ENCODE measurements at places on chromosomes 16 and 17.

DNA sequence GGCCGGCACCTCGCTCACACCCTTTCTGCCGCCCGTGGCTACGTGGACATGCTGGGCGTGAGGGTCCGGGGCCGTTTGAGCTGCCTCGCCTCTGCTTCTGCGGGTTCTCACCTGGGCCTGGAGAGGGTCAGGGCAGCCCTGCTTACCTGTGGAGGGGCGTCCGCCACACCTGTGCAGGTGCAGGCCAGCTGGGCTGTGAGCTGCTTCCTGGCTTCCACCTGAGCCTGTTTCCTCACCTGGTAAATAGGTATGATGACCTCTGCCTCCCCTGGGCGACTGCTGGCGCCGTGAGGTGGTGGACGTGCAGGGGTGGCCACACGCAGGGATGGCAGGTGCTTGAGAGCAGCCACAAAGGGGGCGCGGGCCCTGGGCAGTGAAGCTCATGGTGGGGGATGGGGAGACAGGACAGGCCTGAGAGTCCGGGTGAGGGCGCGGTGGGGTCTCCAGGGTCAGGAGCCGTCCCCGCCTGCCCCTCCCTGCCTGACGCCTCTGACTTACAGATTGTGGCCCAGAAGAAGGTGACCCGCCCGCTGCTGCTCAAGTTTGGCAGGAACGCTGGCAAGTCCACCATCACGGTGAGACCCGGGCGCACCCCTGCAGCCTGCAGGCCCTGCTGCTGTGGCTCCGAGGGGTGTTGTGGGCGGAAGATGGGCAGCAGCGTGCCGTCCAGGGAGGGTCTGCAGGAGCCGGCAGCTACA lies 7.8 kb downstream of the CPNE7 start:
- no peak for DNase-seq

GRCh38 chr16:46885960-46886763 lies 2.0 kb downstream of the GPT2 start:
- peak; percentile 56 for DNase-seq

DNA sequence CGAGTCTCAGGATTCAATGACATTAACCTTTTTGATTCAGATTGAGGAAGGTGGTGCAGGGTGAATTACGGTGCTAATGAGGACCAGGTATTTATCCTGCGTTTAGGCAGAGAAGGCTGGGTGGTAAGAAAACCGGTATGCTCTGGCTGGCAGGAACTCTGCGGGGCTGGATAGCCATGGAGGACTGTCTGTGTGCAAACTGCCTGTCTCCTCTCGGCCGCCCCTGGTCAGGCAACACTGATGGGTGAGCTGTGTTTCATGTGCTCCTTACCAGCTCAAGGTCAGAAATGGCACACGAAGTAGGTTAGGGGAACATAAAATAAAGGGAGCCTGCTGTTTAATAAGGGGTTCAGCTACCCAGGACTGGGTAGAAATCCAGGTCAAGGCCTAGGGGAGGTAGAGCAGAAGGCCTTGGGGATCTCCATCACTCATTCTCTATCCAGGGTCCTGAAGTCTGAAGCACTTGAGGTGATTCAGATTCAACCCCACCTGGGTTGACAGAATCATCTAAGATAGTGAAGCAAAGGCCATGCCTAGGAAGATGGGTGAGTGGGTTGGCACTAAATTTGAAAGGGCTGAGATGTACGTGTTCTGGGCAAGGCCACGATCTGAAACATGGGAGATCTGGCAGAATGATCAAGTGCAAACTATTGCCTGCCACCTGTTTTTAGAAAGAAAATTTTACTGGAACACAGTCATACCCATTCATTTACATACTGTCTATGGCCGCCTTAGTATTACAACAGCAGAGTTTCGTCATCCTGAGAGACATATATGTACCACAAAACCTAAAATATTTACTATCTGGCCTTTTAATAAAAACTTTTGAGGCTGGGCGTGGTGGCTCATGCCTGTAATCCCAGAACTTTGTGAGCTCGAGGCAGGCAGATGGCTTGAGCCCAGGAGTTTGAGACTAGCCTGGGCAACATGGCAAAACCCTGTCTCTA lies 292.5 kb downstream of the XYLT1 start:
- DNase-seq, result no peak

DNA sequence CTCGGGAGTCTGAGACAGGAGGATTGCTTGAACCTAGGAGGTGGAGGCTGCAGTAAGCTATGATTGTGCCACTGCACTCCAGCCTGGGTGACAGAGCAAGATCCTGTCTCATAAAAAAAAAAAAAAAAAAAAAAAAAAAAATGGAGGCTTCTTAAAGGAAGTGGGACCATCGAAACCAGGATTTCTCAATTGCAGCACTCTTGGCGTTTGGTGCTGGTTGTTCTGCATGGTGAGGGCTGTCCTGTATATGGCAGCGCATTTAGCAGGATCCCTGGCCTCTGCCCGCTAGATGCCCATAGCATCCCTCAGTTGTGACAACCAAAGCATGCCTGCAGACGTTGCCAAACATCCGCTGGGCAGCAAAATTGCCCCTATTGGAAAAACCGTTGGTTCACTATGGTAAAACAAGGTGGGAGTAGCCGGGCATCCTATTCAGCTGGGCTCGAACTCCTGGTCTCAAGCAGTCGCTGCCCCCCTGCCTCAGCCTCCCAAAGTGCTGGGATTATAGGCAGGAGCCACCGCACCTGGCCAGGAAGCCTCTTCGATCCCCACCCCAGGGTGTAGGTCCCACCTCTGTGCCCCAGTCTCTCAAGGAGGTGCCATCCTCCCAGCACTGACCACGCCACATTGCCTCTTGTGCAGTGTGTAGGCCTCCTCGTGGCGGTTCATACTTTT lies 6.5 kb upstream of the NPIPB7 start:
- DNase-seq, result no peak

DNA sequence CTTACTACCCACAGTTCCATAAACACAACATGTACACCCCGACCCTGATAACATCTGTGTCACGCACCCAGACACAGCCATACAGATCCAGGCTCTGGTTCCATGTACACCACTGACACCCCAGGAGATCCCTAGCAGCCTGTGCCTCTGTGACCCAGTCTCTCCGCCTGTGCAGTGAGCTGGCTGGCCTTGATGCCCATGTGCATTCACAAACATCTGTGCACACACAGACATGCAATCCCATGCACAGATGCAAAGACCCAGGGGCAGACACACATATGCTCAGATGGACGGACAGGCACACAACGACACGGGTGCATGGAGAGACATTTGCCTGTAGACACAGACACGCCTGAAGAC lies 4.1 kb downstream of the CCDC102A start:
- DNase-seq, result no peak

GRCh38 chr16:8567355-8568230 lies 22.7 kb downstream of the TMEM114 start:
- DNase-seq, result peak; percentile 67

DNA sequence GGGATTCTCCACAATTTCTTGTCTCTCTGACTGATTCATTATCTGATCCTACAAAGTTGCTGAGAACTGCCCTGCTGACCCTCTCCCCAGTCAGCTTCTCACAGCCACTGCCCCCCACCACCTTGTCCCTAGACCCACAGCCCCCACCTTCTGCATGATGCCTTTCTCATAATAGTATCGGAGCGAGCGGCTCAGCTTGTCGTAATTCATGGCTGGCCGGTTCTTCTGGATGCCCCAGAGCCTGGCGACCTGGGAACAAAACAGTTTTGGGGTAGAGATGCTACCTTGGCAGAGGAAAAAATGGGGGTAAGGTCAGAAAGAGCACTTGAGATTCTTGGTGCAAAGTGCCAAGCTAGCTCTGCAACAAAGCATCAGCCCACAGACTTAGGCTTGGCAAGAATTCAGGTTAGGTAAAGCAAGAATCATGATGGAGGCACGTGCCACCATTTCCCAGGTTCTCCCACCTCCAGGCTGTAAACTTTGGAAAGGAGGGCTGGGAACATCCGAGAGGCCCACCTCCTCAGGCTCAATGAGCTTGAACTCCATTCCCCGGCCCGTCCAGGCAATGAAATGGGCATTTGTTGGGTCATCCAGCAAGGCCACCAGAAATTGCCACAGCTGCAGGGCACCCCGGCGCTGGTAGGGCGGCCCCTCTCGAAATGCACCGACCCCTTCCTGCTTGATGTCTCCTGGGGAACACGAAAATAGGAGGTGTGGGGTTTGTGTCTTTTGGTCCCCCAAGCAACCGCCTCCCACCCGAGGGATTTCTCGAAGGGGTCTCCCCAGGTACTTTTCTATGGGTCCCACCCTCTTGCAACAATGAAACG lies 16.9 kb downstream of the ETV4 start:
- DNase-seq, result no peak

DNA sequence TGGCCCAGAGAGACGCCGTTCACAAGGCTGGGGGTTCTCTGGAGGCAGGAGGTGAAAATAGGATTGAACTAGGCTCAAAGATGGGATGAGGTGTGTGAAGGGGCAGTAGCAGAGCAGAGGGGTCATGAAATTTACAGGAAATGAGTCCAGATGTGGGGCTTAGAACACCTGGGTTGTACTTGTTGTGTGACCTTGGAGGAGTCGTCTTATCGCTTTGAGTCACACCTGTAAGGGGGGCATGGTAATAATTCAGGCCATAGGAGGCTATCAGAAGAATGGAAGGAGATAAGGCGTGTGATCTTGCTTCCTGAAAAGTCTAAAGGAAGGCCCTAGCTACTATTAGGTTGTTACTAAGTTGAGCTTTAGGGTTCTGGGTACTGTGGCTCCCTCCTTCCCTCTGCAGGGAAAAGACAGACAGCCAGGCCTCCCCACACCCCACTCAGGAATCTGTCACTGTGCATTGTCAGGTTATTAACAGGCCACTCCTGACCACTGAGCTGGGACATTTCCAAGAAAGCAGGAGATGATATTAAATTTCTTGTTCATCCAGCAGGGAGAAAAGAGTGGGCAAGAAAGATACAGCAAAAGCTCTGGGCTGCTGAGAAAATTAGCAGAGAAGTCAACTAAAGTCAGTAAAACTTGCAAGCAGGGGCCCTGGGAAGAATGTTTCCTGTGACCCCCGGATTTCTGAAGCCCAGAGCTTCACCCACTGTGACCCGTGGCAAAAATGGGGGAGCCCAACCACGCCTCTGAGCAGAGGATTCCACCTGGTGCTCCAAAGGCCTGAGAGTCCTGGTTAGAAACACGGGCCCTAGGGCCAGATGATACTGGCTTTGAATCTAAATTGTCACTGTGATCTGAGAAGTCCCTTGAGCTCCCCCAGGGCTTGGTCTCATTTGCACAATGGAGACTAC lies 6.0 kb upstream of the CDC42EP4 start:
- no peak for DNase-seq

DNA sequence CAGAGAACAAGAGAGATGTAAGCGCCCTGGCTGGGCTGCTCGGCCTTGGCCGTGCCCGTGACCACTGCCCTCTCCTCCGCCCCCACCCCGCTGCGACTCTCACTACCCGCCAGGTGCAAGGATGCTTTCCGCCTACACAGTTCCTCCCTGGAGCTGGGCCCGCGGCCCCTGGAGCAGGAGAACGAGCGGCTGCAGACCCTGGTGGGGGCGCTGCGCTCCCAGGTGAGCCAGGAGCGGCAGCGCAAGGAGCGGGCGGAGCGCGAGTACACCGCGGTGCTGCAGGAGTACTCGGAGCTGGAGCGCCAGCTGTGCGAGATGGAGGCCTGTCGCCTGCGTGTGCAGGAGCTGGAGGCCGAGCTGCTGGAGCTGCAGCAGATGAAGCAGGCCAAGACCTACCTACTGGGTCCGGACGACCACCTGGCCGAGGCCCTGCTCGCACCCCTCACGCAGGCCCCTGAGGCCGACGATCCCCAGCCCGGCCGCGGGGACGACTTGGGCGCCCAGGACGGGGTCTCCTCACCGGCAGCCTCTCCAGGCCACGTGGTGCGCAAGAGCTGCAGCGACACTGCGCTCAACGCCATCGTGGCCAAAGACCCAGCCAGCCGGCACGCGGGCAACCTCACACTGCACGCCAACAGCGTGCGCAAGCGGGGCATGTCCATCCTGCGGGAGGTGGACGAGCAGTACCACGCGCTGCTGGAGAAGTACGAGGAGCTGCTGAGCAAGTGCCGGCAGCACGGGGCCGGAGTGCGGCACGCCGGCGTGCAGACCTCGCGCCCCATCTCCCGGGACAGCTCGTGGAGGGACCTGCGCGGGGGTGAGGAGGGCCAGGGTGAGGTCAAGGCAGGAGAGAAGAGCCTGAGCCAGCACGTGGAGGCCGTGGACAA lies 9.2 kb upstream of the MRPL58 start:
- no peak for DNase-seq

GRCh38 chr17:78883533-78884131 lies 19.4 kb downstream of the CEP295NL start:
- DNase-seq, result peak; percentile 87

DNA sequence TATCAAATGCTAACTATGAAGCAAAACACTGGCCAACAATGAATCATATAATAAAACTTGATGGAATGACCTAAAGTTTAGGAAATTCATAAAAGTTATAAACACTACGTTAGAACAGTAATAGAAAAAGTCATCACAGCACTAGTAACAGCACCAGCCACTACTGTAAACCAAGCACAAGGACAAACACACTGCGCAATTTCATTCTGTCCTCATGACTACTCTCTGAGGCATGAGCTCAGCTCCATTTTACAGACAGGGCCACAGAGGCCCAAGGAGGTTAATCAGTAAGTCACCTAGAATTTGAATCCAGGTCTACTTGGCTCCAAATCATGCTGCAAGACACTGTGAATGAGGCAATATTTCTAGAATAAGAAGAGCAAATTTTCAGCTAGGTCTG lies 13.4 kb downstream of the EMC8 start:
- DNase-seq, result no peak

- peak; percentile 67 for DNase-seq
Measured at GRCh38 chr17:48597778-48598631, 4.4 kb upstream of the HOXB5 start.

GRCh38 chr16:11182411-11182810 lies 73.6 kb downstream of the SOCS1 start:
- DNase-seq, result no peak

DNA sequence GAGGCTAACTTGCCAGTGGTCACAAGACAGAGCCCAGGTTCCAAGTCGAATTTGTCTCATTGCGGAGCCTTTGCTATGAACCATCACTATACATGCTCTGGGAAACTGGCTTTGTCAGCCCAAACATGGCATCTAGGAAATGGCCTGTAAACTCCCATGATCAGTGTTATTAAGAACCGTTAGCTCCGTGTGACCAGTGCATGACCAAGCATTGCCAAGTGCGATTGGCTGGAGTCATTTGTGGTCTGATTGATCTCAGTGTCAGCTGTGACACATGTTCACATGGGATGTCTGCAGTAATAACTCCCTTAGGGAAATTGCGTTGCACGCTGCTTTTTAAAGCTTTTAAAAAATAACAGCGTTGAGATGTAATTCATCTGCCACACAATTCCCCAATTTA lies 18.6 kb upstream of the CDH3 start:
- no peak for DNase-seq

GRCh38 chr17:12826431-12826830 lies 37.1 kb downstream of the ARHGAP44 start:
- no peak for DNase-seq

GRCh38 chr17:3697103-3697476 lies 1.1 kb upstream of the P2RX5 start:
- DNase-seq, result no peak

GRCh38 chr17:31509095-31509804 lies 117.8 kb downstream of the RAB11FIP4 start:
- DNase-seq, result no peak
